ENCODE measurements at places on chromosomes 4 and X.

- no peak for DNase-seq
Observed at GRCh38 chr4:12723849-12724447, 760.2 kb downstream of the RAB28 start.

- no peak for DNase-seq
Observed at GRCh38 chr4:39166669-39167068, 15.7 kb upstream of the WDR19 start.

DNA sequence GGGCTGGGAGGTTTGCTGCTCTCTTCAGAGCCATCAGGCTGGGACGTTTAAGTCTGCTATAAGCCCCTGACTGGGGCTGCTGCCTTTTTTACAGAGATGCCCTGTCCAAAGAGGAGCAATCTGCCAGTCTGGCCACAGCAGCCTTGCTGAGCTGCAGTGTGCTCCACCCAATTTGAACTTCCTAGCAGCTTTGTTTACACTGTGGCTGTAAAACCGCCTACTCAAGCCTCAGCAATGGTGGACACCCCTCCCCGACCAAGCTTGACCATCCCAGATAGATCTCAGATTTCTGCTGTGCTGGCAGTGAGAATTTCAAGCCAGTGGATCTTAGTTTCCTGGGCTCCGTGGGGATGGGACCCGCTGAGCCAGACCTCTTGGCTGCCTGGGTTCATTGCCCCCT is 40.7 kb downstream of the SPATA18 start:
- DNase-seq: no peak

DNA sequence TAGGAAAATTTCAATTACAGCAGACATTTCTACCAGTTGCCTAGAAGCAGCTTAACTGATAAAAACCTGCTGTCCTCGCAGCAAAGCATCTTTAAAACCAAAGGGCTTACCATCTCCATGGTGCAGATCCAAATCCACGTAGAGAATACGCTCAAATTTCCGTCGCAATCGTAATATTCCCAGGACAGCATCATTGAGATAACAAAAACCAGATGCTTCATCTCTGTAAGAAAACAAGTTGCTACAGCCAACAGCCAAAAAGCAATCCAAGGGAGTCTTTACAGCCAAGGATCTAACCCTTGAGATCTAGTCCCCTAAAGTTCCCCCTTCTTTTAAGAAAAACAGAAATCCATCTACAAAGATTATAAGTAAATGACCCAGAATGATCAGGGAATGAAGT is 77.6 kb downstream of the HDAC8 start:
- DNase-seq: no peak

DNA sequence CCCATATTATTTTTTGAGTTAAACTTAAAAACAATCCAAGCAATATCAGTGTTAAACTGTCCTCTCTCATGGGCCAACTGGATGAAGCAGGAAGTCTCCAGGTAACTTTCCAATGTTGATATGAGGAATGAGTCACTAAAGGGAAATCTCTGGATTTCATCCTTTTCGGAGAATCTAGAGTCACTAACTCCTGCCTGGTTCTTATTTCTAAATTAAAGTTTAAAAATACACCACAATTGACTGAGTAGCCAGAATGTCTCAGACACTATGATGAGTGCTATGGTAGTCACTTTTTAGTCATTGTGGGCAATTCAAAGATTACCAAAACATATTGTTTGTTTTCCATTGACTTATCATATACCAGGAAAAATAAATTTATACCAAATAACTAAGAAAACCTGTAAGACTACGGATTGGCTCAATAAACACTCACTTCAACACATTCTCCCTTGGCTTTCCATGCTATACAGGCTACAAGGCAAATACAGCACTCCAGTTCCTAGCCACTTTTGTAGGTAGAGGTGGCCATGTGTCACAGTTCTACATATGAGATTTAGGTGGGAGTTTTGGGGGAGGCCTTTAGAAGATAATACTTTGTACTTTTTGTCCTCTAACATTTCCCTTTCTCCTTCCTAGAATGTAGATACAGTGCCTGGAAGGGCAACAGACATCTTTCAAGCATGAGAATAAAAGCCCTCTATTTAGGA is 8.6 kb downstream of the SLC9B2 start:
- DNase-seq: no peak

DNA sequence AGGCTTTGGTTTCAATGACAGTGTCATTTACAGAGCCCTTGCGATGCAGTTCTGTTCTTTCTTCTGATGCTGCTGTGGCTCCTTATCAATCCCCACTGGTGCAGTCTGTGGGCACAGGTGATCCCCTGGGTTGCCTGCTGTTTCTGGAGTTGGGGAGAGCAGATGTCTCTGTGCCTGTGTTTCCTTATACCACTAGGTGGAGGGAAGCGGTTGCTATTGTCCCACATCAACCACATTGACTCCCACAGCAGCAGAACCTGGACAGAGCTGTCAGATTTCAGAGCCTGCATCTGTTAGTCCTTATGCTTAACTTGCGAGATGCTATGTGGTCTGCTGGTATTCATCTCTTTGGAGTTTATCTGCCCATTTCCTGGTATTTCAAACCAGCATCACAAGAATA is 57.7 kb downstream of the NEIL3 start:
- DNase-seq: peak; percentile 5

GRCh38 chr4:113873508-113873907 is 105.9 kb downstream of the ARSJ start:
- no peak for DNase-seq

GRCh38 chrX:3521396-3521795 is 174.9 kb upstream of the MXRA5 start:
- DNase-seq: no peak

- DNase-seq: no peak
Observed at GRCh38 chrX:28324321-28324721, 262.9 kb upstream of the IL1RAPL1 start.

DNA sequence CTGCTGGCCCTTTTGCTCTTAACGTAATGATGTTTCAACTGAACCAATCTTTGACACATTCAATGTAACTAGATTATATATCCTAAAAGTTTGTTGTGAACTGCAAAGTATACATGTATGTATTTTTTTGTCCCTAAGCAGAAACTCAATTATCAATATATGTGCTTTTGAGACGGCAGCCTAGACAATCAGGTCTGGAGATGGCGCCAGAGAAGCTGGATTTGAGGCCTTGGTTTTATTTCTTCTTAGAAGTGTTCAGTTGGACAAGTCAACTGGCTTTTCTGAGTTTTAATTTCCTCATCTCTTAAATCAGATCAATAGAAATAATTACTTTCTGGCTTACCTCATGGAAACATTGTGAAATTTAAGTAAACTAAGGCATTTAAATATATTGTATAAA is 62.5 kb downstream of the DCAF8L1 start:
- no peak for DNase-seq

DNA sequence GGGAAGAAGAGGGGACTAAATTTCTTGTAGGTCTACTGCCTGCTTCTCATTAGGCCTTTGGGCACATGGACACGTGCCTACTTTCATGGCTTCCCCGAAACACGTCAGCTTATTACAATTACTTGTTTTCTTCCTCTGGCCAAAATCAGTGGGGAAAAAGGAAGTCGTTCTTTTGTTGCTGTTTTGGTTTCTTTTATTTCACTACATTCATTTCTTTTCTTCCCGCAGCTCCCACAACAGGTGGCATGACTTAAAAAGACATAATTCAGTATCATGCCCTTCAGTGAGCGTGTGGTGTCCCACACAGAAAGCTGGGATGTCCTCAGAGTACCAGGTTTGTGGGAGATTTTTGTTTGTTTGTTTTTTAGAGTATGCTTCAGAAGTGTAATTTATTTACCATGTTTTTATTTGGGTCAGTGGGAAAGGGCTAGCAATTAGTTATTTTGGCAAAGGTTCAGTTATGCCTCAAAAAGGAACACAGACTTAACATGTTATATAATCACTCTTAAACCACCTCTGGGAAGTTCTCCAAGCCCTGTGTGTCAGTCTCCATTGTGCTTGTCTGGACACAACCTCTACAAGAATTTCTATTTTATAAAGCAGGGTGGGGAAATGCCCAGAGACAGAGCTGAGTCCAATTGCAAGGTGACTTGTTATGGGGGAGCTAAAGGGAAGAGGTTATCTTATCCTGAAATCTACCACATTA is 44.2 kb upstream of the SPRY1 start:
- DNase-seq: no peak

All from HFF-Myc (cell line).